ENCODE measurements at places on chromosomes 5 and 9.

- no peak for DNase-seq
Measured at GRCh38 chr5:12652201-12652600, 748.0 kb upstream of the CTNND2 start.

GRCh38 chr5:79834754-79835714 is 145.4 kb downstream of the CMYA5 start:
- no peak for DNase-seq

DNA sequence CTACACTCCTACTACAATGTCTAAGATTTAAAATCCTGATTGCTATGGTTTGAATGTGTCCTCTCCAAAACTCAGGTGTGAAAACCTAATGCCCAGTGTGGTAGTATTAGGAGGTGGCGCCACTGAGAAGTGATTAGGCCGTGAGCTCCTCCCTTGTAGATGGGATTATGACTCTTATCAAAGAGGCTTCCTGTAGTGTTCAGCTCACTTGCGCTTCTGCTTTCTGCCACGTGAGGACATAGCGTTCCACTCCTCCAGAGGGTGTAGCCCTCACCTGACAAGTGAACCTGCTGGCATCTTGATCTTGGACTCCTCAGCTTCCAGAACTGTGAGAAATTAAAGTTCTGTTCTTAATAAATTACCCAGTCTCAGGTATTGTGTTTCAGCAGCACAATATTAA is 33.0 kb upstream of the WHRN start:
- no peak for DNase-seq

- peak; percentile 84 for DNase-seq
Measured at GRCh38 chr9:114058688-114059046, 19.4 kb downstream of the AMBP start.

DNA sequence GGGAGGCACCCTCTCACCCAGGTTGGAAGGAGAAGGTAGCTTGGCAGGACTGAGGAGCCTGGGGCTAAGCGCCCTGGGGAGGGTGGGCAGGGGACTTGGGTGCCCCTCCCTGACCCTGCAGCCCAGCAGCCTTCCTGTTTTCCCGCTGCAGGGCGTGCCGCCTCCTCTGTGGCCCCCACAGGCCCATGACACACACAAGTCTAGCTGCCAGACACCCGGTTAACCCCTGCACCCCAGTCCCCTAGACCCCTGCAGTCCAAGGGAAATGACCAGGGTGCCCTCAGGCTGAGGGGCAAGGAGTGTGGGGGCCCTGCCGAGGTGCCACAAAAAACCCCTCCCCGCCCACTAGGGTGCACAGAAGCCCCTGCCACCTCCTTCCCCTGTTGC is 33.0 kb downstream of the GOLGA2 start:
- DNase-seq = no peak

DNA sequence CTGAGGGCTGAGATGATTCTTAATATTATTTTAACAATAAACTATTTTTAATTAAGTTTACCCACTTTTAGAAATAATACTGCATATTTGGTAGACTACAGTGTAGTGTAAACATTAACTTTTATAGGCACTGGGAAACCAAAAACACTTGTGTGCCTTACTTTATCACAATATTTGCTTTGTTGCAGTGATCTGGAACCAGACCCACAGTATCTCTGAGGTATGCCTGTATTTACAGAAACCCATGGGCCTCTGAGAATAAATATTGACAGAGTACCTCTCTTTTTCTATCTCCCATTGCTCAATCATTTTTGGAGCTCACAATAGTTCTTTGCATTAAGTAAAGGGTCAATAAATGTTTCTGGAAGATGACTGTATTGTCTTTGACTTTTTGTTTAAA is 73.3 kb downstream of the SLCO4C1 start:
- DNase-seq = no peak

DNA sequence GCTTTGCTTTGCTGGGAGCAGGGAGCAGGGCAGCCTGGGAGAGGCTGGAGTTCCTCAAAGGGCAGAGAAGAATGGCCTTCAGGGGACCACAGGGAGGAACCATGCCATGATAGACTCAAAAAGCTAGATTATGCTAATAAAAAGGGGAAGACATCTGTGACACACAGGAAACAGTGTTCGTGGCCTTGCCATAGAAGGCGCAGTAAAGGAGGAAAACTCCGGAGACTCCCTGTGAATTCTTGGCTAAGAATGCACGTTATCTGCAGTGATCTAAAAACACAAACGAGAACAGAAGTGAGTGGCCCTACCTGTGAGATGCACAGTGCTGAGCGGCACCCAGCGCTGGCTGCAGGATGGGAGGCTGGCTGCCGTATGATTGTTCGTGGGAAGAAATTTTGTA is 15.9 kb upstream of the LTC4S start:
- no peak for DNase-seq

DNA sequence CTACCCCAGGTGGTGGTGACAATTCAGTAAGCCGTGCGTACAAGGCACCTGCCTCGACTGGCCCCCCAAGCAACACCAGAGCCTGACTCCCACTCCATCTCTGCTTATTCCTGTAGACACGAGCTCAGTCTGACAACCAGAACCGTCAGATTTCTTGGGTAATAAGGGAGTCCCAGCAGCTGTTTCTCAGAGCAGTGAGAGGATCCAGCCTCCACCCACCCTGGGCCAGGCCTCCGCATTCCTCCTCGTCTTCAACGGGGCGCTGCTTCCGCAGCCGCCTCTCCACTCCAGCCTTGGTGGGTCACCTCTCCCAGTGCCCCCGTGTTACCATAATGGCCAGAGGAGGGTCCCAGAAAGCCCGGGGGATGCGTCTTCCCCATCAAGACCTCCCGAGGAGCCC is 27.7 kb upstream of the GFPT2 start:
- no peak for DNase-seq

DNA sequence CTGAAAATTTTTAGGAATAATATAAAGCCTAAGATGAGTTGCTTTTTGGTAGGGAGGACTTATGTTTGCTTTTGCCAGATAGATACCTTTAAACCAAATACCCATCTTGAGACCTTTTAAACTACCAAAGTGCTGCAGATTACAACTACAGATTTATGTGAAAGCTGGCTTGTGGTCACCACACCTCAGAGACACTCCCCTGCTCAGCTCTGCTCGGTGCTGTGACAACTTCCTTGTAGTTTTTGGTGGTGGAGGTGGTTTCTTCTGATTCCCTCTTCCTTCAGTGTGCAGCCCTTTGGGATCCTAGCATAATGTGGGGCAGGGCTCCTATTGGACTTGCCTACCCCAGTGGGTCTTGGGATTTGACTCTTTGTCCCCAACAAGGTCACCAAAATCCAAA is 29.2 kb downstream of the GARNL3 start:
- DNase-seq = no peak

- DNase-seq = no peak
Measured at GRCh38 chr5:158406884-158407823, 548.2 kb upstream of the CLINT1 start.

GRCh38 chr5:159515197-159515596 is 184.9 kb upstream of the IL12B start:
- no peak for DNase-seq

GRCh38 chr5:57181154-57181553 is 7.3 kb downstream of the GPBP1 start:
- DNase-seq = no peak

DNA sequence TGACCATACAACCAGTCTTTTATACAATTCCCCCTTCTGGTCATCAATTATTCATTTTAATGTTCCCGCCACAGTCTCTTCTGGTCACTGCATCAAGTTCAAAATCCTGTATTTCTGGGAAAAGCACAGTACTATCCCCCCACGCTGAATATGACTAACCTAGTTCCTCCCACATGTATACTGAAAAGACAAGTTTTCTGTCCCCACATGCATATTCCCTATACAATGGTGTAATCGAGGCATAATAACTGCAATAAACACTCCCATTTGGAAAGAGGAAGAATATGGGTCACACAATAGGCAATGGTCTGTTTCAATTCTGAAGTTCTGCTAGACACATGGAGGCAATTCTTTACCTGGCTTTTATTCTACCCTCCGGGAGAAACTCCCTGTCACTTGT is 344.9 kb downstream of the EFNA5 start:
- DNase-seq = no peak

DNA sequence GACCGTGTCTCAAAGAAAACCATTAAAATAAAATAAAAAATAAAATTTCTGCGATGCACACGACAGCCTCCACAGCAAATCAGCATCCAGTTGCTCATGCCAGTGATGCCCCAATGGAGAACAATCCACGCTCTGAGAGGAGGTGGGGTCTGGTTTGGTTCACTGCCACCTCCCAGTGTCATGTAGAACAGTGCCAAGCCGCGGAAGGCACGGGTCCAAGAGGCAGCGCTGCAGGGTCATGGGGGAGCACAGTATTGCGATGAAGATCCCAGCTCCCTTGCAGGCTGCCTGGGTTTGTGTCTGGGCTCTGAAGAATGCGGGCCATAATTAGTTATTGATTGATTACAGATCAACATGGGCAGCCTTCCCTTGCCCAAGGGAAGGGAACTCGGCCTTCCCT is 6.1 kb upstream of the CACFD1 start:
- no peak for DNase-seq

DNA sequence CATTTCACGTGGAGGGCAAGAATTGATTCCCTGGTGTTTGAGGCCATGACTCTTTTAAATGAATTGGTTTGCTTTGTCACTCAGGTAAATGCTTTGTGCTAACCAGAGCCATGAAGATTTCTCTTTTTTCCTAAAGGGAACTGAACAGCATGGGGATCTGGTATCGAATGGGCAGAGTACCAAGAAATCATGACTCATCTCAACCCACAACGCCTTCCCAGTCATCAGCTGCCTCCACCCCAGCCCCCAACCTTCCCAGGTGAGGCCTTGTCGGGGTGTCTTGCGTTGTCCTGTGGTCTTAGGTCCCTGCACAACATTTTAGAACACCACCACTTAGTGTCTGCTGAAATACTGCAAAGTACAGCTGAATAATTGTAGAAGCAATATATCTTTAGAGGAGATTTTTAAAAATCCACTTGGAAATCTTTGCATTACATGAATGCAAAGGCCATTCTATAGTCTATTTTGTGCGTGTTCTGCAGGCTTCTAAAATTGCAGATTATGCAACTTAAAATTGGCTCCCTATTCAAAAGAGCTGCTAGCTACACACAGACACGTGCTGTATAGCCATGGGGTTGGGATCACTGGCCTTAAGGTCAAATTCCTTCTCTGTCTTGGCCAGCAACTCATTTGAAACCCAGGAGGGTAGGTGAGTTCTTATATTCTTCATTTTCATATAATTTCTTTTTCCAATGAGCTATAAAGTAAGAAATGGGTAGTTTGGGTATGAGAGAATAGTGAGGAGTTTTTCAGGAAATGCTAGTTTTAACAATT is 69.0 kb downstream of the MVB12B start:
- no peak for DNase-seq

DNA sequence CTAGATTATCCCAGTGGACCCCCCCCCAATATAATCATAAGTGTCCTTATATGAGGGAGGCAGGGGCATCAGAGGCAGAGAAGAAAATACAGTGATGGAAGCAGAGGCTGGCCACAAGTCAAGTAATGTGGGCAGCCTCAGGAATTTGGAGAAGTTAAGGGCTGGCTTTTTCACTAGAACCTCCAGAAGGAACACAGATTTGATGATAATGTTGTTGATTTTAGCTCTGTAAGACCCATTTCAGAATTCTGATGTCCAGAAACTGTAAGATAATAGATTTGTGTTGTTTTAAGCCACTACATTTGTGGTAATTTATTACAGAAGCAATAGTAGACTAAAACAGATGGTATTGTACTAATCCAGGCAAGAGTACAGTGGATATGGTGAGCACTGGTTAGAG is 36.3 kb upstream of the LRRTM2 start:
- no peak for DNase-seq

DNA sequence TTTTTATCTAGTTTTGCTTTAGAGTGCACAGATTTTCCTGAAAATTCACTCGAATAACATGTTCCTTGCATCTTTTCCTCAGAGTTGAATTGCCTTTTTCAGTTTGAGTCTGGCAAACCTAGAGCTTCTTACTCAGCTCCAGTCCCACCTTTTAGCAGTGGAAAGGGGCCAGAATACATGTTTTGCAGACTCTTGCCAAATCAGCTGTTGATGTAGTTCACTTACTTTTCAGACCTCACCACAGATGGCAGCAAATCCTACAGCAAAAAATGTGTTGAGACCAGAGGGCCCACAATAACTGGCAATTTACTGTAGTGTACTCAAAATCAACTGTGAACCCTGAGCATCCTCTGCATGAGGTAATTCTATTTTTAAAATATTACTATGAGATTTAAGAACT is 545.2 kb upstream of the ACO1 start:
- no peak for DNase-seq

DNA sequence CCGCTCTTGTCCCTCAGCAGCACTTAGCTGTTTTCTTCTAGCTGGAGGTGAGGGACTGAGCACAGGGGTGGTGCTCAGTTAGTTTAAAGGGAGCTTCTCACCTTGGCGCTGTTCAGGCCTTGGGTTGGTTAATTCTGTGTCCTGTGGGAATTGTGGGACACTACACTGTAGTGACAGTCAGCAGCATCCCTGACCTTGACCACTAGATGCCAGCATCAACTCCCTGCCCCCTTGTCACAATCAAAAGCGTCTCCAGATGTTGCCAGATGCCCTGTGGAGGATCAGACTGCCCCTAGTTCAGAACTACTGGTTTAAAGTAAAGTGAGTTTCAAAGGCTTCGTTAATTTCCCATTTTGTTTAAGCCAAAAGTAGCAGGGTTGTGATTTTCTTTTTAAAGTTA is 65.5 kb upstream of the DMRT3 start:
- no peak for DNase-seq

DNA sequence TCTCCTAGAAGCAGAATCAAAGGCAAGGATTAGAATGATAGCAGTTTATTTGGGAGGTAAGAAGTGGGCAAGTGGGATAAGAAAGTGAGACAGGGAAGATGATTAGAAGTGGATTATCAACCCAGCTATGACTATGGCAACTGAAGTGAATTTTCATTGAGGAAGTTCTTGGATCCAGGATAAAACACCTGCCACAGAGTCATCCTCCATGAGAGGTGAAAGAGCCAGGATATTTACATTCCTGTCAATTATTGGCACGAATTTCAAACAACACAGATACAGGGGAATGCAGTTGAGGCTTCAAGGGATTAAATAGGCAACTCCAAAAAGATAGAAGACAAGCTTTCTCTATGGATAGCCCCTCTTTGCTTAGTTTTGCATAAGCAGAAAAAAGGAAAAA is 31.8 kb upstream of the ZNF366 start:
- DNase-seq = no peak

DNA sequence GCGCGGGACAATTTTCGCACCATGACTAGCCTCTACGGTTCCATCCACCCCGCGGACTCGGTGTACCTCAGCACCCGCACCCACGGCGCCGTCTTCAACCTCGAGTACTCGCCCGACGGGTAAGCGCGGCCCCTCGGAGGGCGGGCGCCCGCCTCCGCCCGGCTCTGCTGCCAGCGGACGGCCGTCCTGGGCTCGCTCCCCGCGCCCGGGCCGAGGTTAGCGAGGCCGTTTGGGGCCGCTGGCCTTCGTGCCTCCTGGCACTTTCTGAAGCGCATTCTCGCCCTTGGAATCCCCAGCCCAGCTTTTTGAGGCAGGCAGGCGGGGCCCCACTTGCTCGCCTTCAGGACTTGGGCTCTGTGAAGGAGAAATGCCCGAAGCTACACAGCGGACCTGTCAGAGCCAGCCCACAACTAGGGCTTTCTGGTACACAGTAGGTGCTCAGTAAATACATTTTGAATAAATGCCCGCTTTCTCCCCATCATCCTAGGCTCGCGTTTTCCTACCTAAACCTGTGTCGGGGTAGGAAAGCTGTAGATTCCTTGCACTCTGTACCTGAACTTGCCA is 772 bp downstream of the DCAF10 start:
- no peak for DNase-seq

GRCh38 chr9:88749420-88749819 is 214.4 kb downstream of the NXNL2 start:
- DNase-seq = no peak

GRCh38 chr5:119257613-119258012 is 98.2 kb upstream of the TNFAIP8 start:
- no peak for DNase-seq
